ENCODE measurements at places on chromosomes 16 and 17.
A peak's percentile ranks its signal among the peaks of the same experiment; 100 is the strongest.

- no peak for DNase-seq
Measured at GRCh38 chr16:1485847-1486496, 2.8 kb downstream of the PTX4 start.

DNA sequence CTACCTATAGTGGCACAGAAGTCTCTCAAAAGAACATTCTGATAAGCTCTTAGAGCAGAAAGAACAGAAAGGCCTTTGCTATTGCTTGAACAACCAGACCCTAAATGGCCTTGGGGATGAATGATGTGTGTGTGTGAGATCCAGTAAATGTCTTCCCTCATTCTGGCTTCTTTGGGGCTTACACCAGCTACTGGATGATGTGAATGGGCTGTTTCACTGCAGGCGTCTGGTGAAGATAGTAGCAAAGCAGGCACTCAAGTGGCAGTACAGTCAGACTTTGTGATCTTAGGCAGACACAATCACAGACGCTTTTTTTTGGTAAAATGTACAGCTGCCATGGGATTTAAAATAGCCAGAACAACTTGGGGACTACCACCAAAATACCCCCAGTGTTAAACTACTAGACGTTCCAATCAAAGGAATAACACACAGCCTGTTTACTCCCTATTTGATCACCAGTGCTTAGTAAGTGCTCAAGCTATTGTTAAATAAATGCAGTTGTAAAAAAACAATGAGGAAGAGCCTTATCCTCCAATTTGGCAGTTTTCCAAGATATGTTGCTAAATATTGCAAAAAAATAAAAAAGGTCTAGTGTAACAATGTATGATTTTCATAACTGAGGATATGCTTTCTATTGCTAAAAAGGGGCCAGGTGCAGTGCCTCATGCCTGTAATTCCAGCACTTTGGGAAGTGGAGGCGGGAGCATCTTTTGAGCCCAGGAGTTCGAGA lies 17.9 kb downstream of the NDUFAB1 start:
- no peak for DNase-seq

GRCh38 chr16:79053577-79053976 lies 547.0 kb downstream of the MAF start:
- no peak for DNase-seq

GRCh38 chr17:27746881-27747280 lies 53.4 kb downstream of the NOS2 start:
- DNase-seq, result no peak

DNA sequence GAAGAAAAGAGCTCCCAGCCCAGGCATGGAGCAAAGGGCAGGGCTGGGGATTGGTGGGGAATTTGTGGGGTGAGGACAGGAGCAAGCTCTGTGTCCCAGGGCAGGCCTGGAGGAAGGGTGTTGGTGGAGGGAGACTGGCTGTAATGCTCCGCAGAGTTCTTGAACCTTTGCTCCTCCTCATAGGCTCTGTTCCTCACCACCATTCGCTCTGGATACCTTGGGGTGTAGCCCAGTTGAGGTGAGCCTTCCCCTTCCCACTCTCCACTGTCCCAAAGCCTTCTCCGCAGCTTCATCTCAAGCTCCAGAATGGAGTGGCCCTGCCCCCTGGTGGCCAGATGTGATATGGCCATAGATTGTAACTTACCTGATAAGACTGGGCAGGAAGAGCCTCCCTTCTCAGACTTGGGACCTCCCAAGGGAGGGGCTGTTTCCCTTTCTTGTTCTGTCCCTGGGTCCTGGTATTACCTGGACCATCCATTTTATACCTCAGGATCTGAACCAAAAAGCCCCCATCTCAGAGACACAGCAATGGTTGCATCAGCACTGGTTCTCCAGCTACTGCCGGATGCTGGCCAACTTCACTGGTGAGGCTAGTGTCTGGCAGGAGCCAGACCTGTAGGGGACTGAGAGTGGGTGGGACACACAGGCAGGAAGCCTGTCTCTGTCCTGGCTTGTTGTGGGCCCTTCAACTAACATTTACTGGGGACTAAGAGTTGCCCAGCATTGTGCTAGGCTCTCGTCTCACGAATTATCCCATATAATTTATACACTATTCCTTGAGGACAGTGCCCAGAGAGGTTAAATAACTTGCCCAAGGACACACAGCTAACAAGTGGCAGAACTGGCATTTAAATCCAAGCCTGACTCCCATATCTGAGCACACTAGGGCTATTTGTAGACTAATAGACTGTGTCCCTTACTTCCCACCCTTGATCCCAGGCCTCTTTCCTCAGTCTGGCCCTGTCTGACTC lies 19.1 kb upstream of the STAC2 start:
- DNase-seq, result peak; percentile 73

Measured in COLO829 (cell line).